ENCODE measurements at places on chromosomes 1 and 21.

- no peak for DNase-seq
These were observed 39.1 kb upstream of the PRSS38 start for GRCh38 chr1:227776331-227776771.

DNA sequence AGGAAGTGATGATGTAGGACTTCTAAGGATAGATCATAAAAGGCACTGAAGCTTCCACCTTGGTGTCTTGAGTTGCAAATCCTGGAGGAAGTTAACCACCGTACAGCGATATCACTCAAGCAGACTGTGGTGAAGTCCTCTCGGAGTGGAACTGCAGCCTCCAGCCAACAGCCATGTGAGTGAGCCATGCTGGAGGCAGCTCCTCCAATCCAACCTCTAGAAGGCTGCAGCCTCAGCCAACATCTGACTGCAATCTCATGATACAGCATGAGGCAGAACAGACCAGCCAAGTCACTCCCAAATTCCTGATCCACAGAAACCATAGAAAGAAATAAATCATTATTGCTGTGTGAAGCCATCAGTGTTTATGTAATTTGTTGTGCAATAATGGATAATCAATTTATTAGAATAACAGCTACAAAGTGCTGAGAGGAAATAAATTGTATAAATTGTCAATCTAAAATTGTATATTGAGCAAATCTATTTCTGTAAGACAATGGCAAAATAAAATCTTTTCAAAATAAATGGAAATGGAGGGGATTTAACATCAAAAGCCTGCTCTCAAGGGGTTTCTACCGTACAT lies 65.0 kb downstream of the PRSS38 start:
- no peak for DNase-seq

DNA sequence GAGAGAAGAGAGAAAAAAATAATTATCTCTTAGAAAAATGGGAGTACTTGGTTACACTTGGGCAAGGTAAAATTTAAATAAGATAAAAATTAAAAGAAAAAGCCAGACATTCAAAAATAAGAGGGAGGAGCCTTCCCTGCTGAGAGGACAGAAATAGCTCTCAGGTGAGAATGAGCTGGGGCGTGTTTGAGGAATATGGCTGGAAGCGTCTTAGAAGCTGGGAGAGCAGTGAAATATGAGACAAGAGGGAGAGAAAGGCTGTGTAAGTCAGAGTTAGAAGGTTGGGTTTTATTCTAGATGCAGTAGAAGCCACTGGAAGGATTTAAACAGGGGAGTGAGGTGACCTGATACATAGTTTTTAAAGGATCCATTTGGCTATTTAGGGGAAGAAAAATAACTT lies 154.2 kb upstream of the L1TD1 start:
- DNase-seq, result no peak

DNA sequence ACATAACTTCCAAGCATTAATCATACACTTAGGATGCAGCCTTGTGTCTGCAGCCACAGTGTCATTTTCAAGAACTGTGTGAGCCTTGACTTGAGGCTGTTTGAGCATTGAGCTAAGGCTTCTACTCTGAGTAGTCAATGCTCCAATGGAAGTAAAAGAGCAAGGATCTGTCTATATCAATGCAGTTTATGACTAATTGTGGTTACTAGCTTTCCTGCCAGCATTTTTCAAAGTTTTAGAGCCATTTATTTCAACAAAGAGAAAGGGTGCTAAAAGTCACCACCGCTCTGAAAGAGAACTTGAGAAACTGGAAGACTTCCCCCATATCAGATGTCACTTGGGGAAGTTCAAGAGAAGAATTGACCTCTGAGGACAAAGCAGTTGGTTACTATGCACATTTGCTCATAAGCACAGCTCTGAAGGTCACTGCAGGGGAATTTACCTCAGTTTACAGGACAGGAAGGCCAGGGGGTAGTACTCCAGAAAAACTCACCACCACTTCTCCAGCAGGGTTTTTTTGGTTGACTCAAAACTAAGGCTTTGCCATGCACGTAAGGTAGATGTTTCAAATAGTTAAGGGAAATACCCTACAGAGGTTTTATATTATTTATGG lies 24.5 kb upstream of the RGS1 start:
- no peak for DNase-seq

DNA sequence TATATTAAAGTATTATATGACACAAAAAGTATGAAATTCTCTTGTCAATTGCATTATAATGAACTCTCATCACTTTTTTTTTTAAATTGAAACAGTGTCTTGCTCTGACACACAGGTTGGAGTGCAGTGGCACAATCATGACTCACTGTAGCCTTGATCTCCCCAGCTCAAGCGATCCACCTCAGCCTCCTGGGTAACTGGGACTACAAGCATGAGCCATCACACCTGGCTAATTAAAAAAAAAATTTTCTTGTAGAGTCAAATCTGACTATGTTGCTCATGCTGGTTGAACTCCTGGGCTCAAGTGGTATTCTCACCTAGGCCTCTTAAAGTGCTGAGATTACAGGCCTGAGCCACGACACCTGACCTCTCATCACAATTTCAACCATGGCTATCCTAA lies 259.3 kb downstream of the S1PR1 start:
- no peak for DNase-seq
